Activated naive CD8-positive, alpha-beta T cell treated with anti-CD3 and anti-CD28 coated beads, Interleukin-2, amount 10 ng/mL, durations not matched to agents 7 days and 5 days (primary cell): ENCODE measurements at places on chromosomes 1 and 21.

GRCh38 chr1:215539803-215540570 is 27.1 kb upstream of the KCTD3 start:
- DNase-seq = no peak

DNA sequence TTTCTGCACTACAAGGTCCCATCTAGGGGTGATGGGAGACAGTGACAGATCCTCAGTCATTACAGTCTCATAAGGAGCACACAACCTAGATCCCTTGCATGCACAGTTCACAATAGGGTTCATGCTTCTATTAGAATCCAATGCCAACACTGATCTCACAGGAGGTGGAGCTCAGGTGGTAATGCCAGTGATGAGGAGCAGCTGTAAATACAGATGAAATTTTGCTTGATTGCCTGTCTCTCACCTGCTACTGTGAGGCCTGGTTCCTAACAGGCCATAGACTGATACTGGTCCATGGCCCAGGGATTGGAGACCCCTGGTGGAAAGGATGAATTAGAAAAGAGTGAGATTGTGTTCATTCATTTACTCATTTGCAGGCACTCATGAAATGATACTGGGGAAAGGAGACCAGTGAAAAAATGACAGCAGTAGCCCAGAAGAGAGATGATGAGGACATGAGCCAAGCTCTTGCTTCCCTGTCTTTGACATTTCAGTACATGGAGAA is 251.6 kb upstream of the DUSP10 start:
- no peak for DNase-seq

GRCh38 chr1:92356956-92357355 is 58.1 kb downstream of the RPAP2 start:
- no peak for DNase-seq

DNA sequence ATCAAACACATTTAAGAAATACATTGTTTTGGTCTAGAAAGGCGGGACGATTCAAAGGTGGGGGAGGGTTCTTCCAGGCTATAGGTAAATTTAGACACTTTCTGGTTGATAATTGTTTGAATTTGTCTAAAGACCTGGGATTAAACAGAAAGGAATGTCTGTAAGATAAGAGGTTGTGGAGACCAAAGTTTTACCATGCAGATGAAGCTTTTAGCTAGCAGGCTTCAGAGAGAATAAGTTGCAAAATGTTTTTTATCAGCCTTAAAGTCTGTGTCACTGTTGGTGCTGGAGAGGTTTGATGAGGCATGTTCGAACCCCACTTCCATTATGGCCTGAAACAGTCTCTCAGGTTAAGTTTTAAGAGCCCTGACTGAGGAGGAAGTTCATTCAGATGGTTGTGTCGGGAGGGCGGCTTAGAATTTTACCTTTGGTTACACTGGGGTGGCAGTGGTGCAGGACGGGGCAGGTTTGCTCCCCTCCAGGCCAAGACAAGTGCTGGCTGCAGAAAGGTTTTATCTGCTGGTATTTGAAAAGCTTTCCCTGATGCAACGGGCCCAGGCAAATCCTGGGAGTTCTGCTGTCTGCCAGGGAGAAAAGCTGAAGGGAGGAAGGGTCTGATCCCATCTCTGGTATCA is 16.0 kb upstream of the SLC2A5 start:
- no peak for DNase-seq

DNA sequence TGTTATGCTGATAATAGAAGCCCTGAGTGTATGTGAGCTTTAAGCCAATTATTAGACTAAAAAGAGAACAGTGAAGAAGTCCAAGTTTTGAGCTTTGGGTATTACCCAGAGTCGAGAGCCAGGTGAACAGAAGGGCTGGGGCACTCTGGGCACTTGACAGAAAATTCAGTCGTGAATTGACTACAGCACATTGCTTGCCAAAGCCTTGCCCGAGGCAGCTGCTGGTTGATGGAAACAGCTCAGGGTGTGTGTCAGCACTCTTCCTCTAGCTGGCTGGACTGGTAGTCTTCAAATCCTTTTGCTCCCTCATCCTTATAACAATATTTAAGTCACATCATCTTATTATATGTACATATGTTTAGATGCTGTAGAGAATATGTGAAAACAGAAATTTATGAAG is 21.3 kb downstream of the PDE4B start:
- DNase-seq = no peak

DNA sequence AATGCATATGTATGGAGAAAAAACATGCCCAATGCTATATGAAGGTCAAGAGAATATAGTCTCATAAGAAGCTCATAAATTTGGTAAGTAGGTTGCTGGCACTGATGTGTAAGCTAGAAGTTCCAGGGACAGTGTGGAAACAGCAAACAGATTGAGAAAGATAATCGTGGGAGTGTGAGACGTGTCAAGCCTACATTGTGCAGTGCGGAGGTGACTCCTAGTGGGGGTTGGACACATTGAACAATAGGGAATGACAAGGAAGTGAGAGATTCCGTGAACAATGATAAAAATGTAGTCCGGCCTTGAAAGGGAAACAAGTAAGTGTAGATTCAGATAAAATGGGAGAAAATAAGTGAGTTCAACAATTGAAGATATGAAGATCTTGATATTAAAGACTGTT is 788.4 kb upstream of the PRMT6 start:
- no peak for DNase-seq
